Chondrocyte (in vitro differentiated cells): ENCODE measurements at places on chromosomes 4 and X. TPM values are rescaled to one million over a fixed set of nuclear protein-coding genes. Genes with fewer than 3 reads are reported as not detected.
A peak's percentile ranks its signal among the peaks of the same experiment; 100 is the strongest.

GRCh38 chr4:89363786-89364185, 56.2 kb upstream of the GPRIN3 start:
- no peaks in the 10 kb centered on the region for H3K4me1 ChIP-seq
- no peaks in the 10 kb centered on the region for H3K36me3 ChIP-seq
- no peak overlapping the region for H3K4me3 ChIP-seq
- H3K27me3 ChIP-seq, result peaks cover 2% of the 10 kb centered on the region
- no peak overlapping the region for H3K27ac ChIP-seq
- no peak for DNase-seq

GRCh38 chrX:2689773-2690666, 1.1 kb upstream of the CD99 start:
- H3K4me3 ChIP-seq, result peak overlapping the region; percentile 92
- no peaks in the 10 kb centered on the region for H3K36me3 ChIP-seq
- no peaks in the 10 kb centered on the region for H3K27me3 ChIP-seq

DNA sequence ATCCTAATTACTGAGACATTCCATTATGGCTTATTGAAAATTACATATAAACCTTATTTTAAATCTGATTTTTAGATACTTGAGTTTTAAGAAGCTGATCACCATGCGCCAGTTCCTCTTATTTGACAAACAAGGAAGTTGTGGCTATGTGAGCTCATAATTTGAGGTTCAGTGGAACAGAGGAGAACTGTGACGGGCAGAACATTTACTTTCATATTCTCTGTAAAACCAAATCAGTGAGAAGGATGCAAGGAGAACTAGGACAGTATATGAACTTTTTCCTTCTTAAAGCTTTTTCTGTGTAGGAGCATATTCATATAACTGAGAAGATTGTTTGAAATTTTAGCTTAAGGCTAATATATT, 25.3 kb downstream of the STIM2 start:
- H3K4me1 ChIP-seq, result no peaks in the 10 kb centered on the region
- H3K27me3 ChIP-seq, result no peaks in the 10 kb centered on the region
- peaks cover 2% of the 10 kb centered on the region for H3K36me3 ChIP-seq
- H3K4me3 ChIP-seq, result no peak overlapping the region
- no peak overlapping the region for H3K27ac ChIP-seq
- DNase-seq, result no peak

Gene IQCM
- total RNA-seq, result not detected in 3 replicates

GRCh38 chr4:113236916-113237315, 187.5 kb downstream of the ANK2 start:
- no peak for DNase-seq
- H3K27ac ChIP-seq, result no peak overlapping the region
- H3K4me1 ChIP-seq, result peaks cover 10% of the 10 kb centered on the region
- no peak overlapping the region for H3K4me3 ChIP-seq
- H3K36me3 ChIP-seq, result peaks cover 4% of the 10 kb centered on the region

- H3K4me3 ChIP-seq, result no peak overlapping the region
- no peaks in the 10 kb centered on the region for H3K4me1 ChIP-seq
- no peaks in the 10 kb centered on the region for H3K36me3 ChIP-seq
- H3K27me3 ChIP-seq, result peaks cover 2% of the 10 kb centered on the region
- no peak for DNase-seq
Measured at GRCh38 chrX:101813200-101813599, 118.6 kb downstream of the ZMAT1 start.

DNA sequence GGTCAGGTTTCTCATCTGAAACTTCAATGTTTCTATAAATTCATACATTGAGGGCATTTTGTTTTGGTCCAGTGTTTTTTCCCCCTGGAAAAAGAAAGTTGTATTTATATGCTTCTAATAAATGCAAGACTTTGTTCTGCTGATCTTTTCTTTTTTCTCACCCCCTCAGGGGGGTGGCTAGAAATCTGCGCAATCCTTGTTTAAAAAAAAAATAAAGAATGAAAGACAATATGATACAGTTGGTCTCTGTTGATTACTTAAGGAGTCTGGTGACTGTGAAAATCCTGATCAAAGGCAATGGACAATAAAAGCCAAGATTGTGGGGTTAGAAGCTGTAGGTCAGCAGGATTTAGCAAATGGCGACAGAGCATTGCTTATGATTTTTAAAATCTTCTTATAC, 180.5 kb downstream of the KIT start:
- no peaks in the 10 kb centered on the region for H3K36me3 ChIP-seq
- peaks cover 2% of the 10 kb centered on the region for H3K4me1 ChIP-seq
- no peaks in the 10 kb centered on the region for H3K27me3 ChIP-seq
- H3K4me3 ChIP-seq, result no peak overlapping the region

- H3K27ac ChIP-seq, result peak overlapping the region; percentile 33
- no peak for DNase-seq
- no peaks in the 10 kb centered on the region for H3K27me3 ChIP-seq
- no peak overlapping the region for H3K4me3 ChIP-seq
Measured at GRCh38 chr4:187075514-187075913, 351.9 kb upstream of the FAT1 start.

- DNase-seq, result no peak
- H3K27ac ChIP-seq, result no peak overlapping the region
- peaks cover 10% of the 10 kb centered on the region for H3K27me3 ChIP-seq
- H3K36me3 ChIP-seq, result no peaks in the 10 kb centered on the region
Measured at GRCh38 chr4:175802988-175803387, 9.1 kb downstream of the GPM6A start.

DNA sequence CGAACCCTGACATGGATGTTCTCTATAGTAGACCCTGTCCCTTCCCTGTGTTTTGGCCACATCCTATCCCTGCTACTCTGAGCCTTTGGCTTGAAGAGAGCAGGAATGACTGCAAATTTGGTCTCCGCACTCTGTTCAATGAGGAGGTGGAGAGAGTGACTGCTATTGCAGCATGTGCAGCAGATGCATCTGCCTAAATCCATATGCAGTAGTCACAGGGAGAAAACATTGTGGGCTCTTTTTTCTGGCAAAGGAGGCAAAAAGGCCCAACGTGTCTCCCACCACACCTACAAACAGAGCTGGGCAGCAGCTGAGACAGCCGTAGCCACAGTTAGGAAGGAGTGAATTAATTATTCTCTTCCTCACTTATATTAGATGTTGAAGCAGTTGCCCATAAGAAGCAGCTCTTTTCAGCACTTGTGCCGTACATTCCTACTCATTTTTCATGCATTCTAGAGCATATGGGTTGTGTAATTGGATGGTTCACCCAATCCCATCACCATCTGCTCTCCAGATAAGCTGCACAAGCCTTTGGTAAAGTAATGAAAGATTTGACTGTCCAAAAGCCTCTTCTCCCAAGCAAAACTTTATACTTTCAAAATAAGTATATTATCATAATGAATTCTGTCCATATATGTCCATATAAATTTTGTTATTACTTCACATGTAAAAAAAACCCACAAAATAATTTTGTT, 147.9 kb upstream of the FAM47A start:
- no peak overlapping the region for H3K4me3 ChIP-seq
- no peaks in the 10 kb centered on the region for H3K4me1 ChIP-seq
- no peaks in the 10 kb centered on the region for H3K36me3 ChIP-seq
- H3K27me3 ChIP-seq, result peaks cover 2% of the 10 kb centered on the region
- DNase-seq, result no peak

DNA sequence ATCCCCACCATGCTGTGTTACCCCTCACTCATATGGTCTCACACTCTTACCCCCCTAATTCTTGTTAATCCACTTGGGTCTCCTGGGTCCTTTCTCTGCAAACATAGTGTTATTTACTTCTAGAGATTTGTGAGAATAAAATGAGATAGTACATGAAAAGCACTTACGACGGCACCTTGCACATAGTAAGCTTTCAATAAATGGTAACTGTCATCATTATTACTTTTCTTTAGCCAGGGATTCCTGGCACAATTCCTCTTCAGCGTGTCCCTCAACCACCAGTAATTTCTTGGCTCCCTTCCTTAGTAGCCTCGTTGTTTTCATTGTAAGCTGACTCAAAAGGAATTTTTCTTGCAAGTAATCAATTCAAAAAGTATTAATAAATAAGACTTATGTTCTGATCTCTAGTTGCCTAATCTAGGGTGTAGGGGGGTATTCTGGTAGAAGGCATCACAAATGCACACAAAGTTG, 30.1 kb upstream of the RBMX start:
- peaks cover 10% of the 10 kb centered on the region for H3K4me1 ChIP-seq
- H3K36me3 ChIP-seq, result no peaks in the 10 kb centered on the region
- no peak for DNase-seq
- peak overlapping the region; percentile 90 for H3K4me3 ChIP-seq
- H3K27me3 ChIP-seq, result no peaks in the 10 kb centered on the region
- H3K27ac ChIP-seq, result peak overlapping the region; percentile 91

GRCh38 chr4:33437406-33437805, 2717.2 kb downstream of the PCDH7 start:
- H3K27me3 ChIP-seq, result no peaks in the 10 kb centered on the region
- no peaks in the 10 kb centered on the region for H3K36me3 ChIP-seq
- peaks cover 13% of the 10 kb centered on the region for H3K4me1 ChIP-seq
- no peak overlapping the region for H3K4me3 ChIP-seq

- no peak overlapping the region for H3K4me3 ChIP-seq
- no peak overlapping the region for H3K27ac ChIP-seq
- no peak for DNase-seq
- H3K4me1 ChIP-seq, result peaks cover 9% of the 10 kb centered on the region
Measured at GRCh38 chr4:182968917-182969650, 51.9 kb upstream of the DCTD start.

Gene PNMA3
- total RNA-seq, result 0.12 to 0.67 TPM (median 0.67 TPM) in 3 replicates

GRCh38 chr4:38170338-38171169, 210.4 kb downstream of the PTTG2 start:
- H3K4me3 ChIP-seq, result no peak overlapping the region
- no peaks in the 10 kb centered on the region for H3K27me3 ChIP-seq
- no peak for DNase-seq
- H3K36me3 ChIP-seq, result peaks cover under 1% of the 10 kb centered on the region
- H3K4me1 ChIP-seq, result peaks cover 3% of the 10 kb centered on the region
- H3K27ac ChIP-seq, result no peak overlapping the region

GRCh38 chr4:48439988-48440387, 43.2 kb upstream of the SLC10A4 start:
- H3K36me3 ChIP-seq, result no peaks in the 10 kb centered on the region
- H3K27me3 ChIP-seq, result no peaks in the 10 kb centered on the region
- no peaks in the 10 kb centered on the region for H3K4me1 ChIP-seq
- no peak overlapping the region for H3K27ac ChIP-seq

GRCh38 chr4:159899596-159899995, 796.7 kb downstream of the RAPGEF2 start:
- H3K27me3 ChIP-seq, result peaks cover 16% of the 10 kb centered on the region
- no peaks in the 10 kb centered on the region for H3K36me3 ChIP-seq
- H3K27ac ChIP-seq, result no peak overlapping the region
- DNase-seq, result no peak
- H3K4me1 ChIP-seq, result no peaks in the 10 kb centered on the region

Gene HS6ST2
- total RNA-seq, result 1.9 to 6.6 TPM (median 2.2 TPM) in 3 replicates

GRCh38 chr4:3857269-3857926, 91.2 kb downstream of the ADRA2C start:
- H3K27me3 ChIP-seq, result peaks cover 54% of the 10 kb centered on the region
- no peaks in the 10 kb centered on the region for H3K36me3 ChIP-seq
- peak; percentile 87 for DNase-seq
- H3K27ac ChIP-seq, result no peak overlapping the region

- H3K36me3 ChIP-seq, result no peaks in the 10 kb centered on the region
- DNase-seq, result no peak
- no peaks in the 10 kb centered on the region for H3K27me3 ChIP-seq
- H3K27ac ChIP-seq, result peak overlapping the region; percentile 76
Measured at GRCh38 chr4:48778431-48779094, 1.5 kb downstream of the FRYL start.

- no peaks in the 10 kb centered on the region for H3K27me3 ChIP-seq
- no peaks in the 10 kb centered on the region for H3K36me3 ChIP-seq
- DNase-seq, result no peak
- no peak overlapping the region for H3K27ac ChIP-seq
- no peaks in the 10 kb centered on the region for H3K4me1 ChIP-seq
- H3K4me3 ChIP-seq, result no peak overlapping the region
Measured at GRCh38 chrX:56462389-56462788, 101.0 kb upstream of the UBQLN2 start.

Gene ITIH6
- total RNA-seq, result 0.08 to 0.15 TPM in 2 of 3 replicates, not detected in the other

DNA sequence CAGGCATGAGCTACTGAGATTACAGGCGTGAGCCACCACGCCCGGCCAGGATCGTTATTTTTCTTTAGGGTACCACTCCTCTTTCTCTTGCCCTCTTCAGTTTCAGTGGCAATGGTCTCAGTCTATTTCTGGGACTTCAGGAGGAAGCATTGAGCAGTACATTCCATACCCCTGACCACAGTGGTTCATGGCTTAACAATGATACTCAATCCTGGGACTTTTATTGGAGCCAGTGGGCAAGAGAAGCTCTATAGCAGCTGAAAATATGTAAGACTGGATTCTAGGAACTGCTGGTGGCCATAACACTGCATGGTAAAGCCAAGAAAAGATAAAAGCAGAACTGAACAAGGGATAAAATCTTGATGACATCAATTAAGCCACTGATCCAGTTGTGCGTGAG, 5.8 kb upstream of the CCNA2 start:
- DNase-seq, result no peak
- no peak overlapping the region for H3K27ac ChIP-seq
- H3K27me3 ChIP-seq, result no peaks in the 10 kb centered on the region
- H3K4me3 ChIP-seq, result no peak overlapping the region

- peaks cover 16% of the 10 kb centered on the region for H3K4me1 ChIP-seq
- peaks cover 26% of the 10 kb centered on the region for H3K36me3 ChIP-seq
- no peak overlapping the region for H3K27ac ChIP-seq
- H3K27me3 ChIP-seq, result no peaks in the 10 kb centered on the region
- DNase-seq, result no peak
- H3K4me3 ChIP-seq, result no peak overlapping the region
Measured at GRCh38 chr4:147640331-147640730, 23.1 kb downstream of the TMEM184C start.

DNA sequence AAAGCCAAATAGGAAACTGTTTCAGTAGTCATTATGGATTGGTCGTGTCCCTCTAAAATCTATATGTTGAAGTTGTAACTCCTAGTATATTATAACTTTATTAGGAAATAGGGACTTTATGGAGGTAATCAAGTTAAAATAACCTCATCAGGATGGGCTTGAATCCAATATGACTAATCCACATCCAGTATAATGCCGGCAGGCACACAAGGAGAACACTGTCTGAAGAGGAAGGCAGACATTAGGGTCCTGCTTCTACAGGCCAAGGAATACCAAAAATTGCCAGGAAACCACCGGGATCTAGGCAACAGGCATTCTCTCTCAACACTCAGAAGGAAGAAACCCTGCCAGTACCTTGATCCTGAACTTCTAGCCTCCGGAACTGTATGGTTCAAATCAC, 130.3 kb downstream of the ATP10D start:
- H3K4me3 ChIP-seq, result no peak overlapping the region
- DNase-seq, result no peak
- H3K27ac ChIP-seq, result no peak overlapping the region
- peaks cover 12% of the 10 kb centered on the region for H3K4me1 ChIP-seq

Gene BMX
- not detected in 3 replicates for total RNA-seq

Gene AREG
- total RNA-seq, result not detected in 3 replicates

Gene TBC1D8B
- 15.7 to 19.8 TPM (median 16.5 TPM) in 3 replicates for total RNA-seq

- no peak overlapping the region for H3K4me3 ChIP-seq
- DNase-seq, result no peak
- no peaks in the 10 kb centered on the region for H3K4me1 ChIP-seq
Measured at GRCh38 chr4:1819284-1819683, 26.2 kb downstream of the FGFR3 start.

Gene EXOC1L
- total RNA-seq, result not detected in 3 replicates

- H3K27me3 ChIP-seq, result no peaks in the 10 kb centered on the region
- no peak for DNase-seq
- no peaks in the 10 kb centered on the region for H3K4me1 ChIP-seq
- H3K4me3 ChIP-seq, result no peak overlapping the region
- no peak overlapping the region for H3K27ac ChIP-seq
- H3K36me3 ChIP-seq, result peaks cover 10% of the 10 kb centered on the region
Measured at GRCh38 chr4:182800216-182800515, 117.0 kb downstream of the DCTD start.

- H3K27me3 ChIP-seq, result no peaks in the 10 kb centered on the region
- H3K4me3 ChIP-seq, result no peak overlapping the region
- peaks cover 14% of the 10 kb centered on the region for H3K4me1 ChIP-seq
- H3K36me3 ChIP-seq, result peaks cover 6% of the 10 kb centered on the region
- DNase-seq, result no peak
Measured at GRCh38 chrX:46865281-46865680, 28.4 kb downstream of the RP2 start.
